Fibroblast of the aortic adventitia (primary cell): ENCODE measurements at places on chromosomes 5 and 9.

DNA sequence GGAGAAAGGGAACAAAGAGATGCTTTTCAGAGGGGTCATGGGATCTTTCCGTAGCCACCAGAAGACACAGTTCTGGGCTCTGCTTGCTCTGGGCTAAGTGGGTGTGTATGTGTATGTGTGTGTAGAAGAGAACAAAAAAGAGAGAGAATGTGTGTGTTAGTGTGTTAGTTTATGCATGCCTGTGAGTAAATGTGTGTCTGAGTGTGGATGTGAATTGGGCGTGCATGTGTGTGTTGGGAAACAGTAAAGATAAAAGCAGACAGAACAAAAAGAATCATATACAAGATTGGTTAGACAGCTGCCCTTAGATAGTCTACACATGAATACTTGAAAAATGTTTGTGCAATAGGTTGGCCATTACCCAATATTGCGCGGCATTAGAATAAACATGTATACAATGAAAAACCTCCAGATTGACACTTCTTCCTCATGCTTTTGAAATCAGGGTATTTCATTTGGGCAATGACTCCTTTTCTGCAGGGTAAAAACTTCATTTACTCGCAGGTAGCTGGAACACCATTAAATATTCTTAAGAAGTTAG, 36.5 kb upstream of the HSPA9 start:
- DNase-seq: no peak

- DNase-seq: no peak
These were observed 116.7 kb upstream of the RANBP3L start for GRCh38 chr5:36418152-36418979.

DNA sequence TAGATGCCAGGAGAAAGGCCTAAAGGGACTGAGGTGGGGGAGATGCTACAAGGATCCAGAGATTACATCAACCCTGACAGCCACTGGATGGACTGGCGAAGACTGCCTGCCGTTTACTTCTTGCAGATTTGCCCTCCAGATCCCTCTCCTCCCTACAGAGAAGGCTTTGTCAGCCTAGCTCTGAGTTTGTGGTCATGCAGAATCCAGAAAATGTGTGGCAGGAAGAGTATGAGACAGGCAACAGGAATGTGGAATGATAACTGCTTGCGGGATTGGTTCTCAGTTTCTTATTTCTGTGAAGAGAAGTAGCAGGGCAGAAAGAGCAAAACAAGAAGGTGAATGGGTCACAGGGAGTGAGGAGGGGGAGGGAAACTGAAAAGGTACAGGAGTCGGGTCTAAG, 129.6 kb downstream of the TLE1 start:
- peak; percentile 90 for DNase-seq

DNA sequence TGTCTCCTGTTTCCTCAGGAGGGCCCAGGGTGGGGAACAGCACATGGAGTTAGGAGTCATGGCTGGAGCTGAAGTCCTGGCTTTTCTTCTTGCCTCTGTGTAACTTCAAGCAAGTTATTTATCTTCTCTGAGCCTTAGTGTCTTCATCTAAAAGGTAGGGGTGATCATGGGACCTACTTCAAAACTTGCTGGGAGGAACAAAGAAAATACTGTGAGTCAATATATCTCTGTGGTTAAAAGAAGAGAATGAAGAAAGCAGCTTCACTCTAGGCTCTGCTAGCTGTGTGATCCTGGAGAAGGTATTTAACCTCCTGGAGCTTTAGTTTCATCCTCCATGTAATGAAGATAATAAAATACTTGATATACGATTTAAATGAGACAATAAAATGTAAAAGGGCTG, 26.5 kb downstream of the AFAP1L1 start:
- DNase-seq: no peak

- no peak for DNase-seq
These were observed 146.5 kb upstream of the CDH6 start for GRCh38 chr5:31047007-31047406.

DNA sequence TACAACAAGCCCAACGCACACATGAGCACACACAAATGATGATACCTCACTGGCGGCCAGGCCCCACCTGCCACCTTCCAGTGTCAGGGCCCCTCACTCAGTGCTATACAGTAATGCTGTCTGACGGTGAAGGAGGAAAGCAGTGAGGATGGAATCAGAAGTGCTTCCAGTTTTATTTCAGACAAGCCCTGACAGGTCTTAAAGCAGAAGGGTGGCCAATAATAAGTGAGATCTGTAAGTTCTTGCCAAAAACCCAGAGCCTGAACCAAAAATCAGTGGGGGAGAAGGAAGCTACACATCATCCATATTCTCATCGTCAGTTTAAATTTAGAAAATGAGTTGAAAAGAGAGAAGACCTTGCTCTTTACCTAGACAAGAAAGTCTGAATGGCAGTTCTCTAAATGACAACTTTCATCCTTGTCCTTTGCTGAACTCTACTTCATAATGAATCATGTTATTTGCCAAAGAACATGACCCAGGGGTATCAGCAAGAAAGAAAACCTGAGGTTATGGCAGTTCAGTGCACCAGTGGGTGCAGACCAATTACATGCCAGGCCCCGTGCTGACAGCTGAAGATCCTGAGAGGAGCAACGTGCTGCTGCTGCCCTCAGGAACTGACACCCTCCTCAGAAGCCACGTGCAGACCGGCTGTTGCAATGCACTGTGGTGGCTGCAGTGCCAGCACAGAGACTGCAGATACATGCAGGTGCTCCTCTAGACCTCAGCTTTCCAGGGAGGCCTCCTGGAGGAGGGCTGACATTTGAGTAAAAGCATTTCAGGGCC, 118.7 kb downstream of the DROSHA start:
- DNase-seq: no peak

- peak; percentile 51 for DNase-seq
These were observed 1.2 kb upstream of the SLC4A9 start for GRCh38 chr5:140358738-140359310.

DNA sequence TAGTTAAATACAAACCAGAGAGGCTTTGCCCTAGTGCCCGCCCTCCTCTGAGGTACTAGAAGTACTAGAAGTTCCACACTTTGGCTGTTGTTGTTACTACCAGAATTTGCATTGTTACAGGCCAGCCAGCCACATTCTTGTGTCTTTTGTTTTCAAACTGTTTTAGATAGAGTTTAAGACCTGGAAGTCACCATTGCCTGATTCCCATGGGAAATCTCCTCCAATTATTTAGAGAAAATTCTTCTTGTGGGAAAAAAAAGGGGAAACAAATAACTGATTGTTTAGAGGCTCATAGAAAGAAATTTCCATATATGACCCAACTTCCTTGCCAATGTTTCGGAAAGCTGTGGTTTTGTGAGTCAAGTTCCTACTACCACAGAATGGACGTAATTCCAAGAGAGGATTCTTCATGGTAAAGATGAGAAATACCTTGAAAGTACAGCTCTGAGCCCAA, 252.2 kb downstream of the GOLPH3 start:
- DNase-seq: no peak

DNA sequence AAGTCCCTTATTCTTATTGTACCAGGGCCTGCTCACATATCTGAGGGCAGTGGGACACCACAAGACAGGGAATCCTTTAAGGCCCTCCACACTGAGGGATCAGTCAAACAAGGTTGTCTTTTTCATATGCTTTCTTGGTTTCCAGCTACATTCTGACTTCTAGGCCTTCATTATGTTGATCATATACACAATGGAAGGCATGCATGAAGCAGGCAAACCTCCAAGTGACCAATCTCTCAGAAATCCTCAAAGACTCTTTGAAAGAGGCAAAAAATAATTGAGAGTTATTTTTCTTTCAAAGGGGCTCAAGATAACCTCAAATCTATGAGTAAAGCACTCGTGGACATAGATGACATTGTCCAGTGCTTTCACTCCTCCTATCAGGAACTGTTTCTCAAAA, 1195.9 kb upstream of the ACO1 start:
- DNase-seq: peak; percentile 54

- DNase-seq: no peak
These were observed 2252.4 kb downstream of the MAT2B start for GRCh38 chr5:165757791-165758190.

DNA sequence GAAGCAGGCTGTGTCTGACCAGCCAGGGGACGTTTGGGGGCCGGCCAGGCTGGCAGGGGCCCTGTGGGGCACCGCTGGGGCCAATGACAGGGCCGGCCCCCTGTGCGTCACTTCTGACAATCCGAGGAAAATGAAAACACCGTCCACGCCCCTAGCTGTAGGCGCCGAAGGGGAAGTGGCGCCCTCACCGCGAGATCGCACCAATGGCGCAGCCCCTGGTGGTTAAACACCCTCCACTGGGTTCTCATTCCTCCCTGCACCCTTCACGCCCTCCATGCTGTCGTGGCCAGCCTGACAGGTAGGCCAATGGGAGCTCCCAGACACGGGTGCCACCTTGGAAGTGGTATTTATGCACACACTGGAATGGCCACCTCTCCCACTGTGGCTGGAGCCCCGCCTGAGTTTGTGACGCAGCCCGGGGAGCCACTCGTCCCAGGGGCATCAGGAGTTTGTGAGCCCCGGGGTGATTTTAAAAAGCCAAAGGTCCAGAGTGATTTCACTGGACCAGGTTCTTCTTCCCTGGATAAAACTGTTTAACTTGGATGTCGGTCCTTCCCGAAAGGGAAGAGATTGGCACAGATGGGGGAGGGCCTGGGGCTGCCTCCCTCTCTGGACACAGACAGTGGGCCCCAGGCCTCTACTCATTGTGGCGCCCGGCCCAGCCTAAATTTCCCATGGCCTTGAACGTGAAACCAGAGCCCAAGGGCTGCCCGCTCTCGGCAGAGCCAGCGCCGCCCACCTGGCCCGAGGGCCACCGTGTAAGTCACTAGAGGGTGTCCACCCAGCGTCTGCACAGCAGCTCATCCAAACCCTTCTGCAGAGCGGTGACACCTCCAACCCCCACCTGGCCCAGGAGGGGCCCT, 49.7 kb downstream of the NKD2 start:
- DNase-seq: no peak

GRCh38 chr9:84667571-84668195, 1.8 kb upstream of the NTRK2 start:
- DNase-seq: peak; percentile 12

DNA sequence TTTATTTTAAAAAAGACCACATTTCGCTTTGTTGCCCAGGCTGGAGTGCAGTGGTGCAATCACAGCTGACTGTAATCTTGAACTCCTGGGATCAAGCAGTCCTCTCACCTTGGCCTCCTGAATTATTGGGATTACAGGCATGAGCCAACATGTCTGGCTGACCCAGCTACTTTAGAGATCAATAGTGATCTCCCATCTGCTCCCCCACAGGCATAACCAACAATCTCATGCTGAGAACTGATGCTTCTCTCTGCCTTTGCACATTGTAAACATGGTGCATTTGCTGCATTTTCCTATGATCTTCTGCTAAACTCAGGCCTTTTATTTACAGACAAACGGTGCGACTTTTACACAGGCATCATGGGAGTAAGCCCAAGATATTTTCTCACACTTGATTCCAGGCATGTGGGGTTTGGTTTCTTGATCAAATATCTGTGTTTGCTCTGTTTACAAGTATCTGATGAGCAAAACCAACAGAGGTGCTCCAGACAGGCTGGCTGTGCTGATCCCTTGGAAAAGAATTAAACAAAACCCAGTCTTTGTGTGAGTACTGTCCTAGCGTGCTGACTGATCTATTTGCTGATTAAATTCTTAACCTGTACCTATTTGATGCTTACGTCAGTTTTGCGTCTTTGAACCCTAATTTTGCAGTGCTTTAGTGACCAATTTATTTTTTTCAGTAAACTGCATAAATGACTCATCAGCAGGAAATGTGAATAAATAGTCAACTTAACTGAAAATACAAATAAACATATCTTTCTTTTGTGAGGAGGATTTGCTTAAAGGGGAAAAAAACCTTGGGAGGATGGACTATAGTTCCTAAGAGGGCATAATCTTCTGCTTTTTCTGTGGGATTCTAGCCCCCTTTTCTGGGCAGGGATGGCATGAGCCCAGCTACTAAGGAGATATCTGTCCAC, 191.7 kb upstream of the NR3C1 start:
- DNase-seq: no peak

DNA sequence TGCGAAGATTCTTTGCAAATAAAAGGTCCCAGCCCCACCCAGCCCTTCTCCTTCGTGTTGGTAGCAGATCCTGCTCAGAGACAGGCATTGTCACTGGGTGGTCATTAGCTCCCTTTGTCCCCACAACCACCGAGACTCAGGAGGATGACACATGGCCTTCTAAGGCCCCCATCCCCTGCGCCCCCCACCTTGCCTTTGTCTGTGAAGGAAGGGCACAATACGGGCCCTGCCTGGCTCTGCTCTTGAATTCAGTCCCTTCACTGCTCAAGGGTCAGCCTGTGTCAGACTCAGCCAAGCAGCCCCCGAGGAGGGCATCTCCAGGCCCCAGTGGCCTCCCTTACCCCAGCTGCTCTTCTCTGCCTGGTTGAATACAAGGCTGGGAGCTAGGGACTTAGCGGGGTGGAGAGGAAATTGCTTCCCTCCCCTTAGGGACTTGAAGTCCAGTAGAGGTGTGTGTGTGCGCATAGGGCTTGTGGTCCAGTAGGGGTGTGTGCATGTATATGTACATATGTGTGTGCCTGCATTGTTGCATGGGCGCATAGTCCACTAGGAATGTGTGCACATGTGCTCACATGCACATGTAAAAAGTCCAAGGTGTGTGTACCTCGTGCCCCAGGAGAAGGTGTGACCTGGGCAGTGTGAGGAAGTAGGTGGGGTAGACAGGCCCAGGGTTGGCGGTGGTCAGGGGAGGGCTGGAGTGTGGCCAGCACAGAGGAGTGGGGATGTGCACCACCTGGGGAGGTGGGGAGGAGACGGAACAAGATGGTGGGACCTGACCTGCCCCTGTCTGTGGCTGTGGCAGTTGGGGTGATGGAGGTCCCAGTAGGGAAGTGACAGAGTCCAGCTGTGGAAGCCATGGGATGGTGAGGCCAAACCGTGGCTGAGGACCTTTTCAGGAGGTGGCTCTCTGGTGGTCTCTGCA, 59.1 kb downstream of the PHF2 start:
- no peak for DNase-seq

- no peak for DNase-seq
These were observed 44.3 kb upstream of the NEURL1B start for GRCh38 chr5:172596638-172597231.

- no peak for DNase-seq
These were observed 25.6 kb downstream of the FRMD3 start for GRCh38 chr9:83512621-83513020.

DNA sequence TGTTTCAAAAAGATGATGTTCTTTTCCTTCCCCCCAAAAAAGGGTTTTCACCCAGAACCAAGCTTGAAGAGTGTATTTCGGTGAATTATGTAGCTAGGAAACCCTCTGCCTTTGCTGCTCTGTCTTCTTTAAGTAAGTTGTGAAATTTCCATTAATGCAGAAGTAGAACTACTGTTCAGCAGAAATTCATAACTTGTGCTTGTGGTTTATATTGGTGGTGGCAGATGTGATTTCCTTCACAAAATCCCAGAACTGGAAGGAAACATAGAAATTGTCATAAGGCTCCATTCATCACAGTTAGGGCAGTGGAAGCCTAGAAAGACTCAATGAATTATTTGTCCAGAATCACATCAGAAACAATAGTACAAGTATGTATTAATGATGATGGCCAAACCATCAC, 42.1 kb upstream of the DAB2 start:
- no peak for DNase-seq

GRCh38 chr5:8289779-8290178, 420.8 kb downstream of the MTRR start:
- DNase-seq: no peak
